Activated CD4-positive, alpha-beta memory T cell treated with anti-CD3 and anti-CD28 coated beads for 36 hours (primary cell): ENCODE measurements at places on chromosomes 7 and 10. TPM values are rescaled to one million over a fixed set of nuclear protein-coding genes. Genes with fewer than 3 reads are reported as not detected.

COL13A1 gene
- total RNA-seq, result not detected

DNA sequence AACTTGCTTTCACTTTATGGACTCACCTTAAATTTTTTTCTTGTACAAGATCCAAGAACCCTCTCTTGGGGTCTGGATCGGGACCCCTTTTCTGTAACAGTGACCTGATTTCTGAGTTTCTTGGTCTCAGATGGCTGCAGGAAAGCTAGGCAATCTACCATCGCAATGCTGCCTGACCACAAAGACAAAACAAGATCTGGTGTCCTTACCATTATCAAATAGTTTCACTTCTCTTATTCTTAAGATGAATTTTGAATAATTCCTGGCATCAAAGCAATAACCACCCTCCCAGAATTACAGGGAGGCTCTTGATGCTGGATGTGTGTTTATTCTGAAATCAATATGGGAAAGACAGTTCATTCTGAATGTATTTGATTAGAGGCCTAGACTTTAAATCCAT, 77.4 kb upstream of the FRMD4A start:
- no peak for DNase-seq

DNA sequence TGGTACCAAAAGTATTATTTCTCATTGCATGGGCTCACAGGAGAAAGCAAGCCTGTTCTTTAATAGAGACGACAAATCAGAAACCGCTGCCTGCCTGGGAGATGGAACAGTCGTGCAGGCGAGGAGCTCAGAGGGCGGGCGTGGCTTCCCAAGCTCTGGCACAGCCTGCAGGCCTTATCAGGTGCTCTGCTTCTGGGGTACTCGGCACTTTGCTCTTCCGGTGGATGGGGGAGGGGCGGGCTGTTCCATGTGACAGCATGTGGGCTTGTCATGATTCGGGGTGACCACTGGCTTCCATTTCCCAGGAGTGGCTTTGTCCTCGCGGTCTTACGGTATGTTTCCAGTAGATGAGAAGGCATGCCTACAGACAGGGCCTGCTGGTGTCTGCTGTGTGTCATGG, 228.6 kb downstream of the MGMT start:
- DNase-seq, result no peak

DNA sequence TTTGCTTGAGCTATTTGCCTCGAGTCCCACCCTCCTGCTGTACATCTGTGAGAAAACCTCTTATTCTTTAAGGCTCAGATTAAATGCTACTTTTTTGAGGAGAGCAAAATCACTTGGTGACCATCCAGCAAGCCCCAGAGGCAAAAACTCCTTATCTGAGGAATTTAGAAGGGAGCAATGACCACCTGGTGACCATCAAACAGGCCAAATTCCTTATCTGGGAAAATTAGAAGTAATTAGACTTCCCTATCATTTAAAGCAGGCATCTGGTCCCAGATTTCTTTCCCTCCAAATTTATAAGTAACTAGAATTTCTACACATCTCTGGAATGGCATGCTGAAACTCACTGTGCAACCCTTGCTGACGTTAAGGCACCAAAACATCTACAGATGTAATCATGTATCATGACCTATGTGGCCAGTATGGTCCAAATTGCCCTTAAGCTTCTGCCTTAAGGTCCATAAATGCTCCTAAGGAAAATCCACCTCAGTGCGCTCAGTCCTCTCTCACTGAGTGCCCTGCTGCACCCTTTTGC, 40.9 kb upstream of the PDLIM1 start:
- no peak for DNase-seq

RP9 gene
- total RNA-seq, result 11.6 TPM

- DNase-seq, result no peak
Measured at GRCh38 chr7:134520130-134520529, 7.2 kb upstream of the AKR1B10 start.

JAKMIP3 gene
- 0.77 TPM for total RNA-seq

SFRP5 gene
- total RNA-seq, result not detected

IRF5 gene
- total RNA-seq, result 22.9 TPM

GRCh38 chr10:71134732-71135211, 77.6 kb upstream of the UNC5B start:
- DNase-seq, result no peak

ASB10 gene
- total RNA-seq, result not detected

DNA sequence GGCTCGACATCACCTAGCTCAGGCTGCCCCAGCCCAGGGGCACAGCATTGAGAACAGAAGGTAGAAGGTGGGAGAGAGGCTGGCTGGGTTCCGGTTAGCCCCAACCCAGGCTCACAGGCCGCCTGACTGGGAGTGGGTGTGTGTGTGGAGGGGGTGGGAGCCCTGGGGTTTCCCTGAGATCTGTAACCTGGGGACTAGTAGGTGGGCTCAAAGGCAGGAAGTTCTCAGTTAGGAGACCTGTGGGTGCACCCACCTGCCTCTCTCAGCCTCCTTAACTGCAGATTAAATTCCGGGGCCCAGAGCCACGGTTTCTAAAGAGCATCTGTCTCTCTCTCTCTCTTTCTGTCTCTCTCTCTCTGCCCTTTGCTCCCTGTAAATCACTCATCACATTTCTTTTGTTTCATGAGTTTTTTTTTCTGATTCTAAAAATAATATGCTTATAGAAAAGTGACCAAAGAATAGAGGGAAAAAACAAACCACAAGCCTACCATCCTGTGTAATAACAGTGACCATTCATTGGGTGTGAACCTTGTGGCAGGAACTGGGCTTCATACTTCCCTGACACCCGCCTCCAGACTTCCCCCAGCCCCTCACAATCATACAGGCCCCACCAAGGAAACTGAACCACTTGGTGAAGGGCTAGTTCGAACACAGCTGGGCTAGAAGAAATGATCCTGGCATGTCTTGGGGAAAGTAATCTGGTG, 83.4 kb upstream of the SMNDC1 start:
- DNase-seq, result peak; percentile 65

DNA sequence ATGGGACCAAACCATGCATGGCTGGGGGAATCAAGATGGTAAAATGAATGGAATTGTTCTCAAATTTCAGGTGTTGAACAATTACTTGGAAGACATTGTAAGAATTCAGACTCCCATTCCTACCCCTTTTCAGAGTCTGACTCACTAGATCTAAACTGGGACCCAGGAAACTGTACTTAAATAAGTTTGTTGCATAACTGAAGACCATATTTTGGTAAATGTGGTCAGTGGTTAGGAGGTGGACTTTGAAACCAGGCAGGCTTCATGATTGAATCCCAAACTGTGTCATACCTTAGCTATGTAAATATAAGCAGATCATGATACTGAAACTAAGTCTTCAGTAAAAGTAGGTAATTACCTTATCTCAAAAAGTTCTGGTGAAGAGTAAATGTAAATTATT, 41.7 kb downstream of the ZWINT start:
- no peak for DNase-seq

MYO3A gene
- total RNA-seq, result not detected

- DNase-seq, result no peak
Measured at GRCh38 chr10:24255115-24255880, 46.4 kb downstream of the KIAA1217 start.

DNA sequence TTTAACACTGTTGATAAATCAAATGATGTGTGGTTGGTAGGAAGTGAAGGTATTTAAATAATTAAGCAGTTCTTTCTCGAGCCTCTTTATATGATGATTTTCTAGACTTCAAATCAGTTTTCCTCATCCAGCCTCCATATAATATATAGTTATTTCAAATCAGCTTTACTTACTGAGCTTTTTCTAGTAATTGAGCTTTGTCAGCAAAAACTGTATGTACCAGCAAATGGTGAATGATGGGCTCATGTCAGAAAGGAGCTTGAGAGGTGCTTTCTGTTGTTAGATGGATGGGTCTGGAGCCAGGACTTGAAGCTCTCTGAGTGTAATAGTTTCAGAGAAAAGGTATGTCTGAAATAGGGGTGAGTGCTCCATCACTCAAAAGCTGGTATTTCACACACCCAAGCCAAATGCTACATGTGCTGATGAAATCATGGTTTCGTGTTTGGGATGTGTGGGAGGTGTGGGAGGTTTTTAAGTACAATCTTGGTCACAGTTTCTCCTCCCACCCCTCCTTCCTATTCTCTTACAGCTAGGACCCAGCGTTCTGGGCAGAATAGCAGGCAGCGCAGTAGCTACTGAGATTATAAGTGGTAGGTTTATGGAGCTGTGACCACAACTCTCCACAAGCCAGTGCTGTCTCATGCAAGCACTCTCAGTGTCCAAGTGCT, 55.8 kb downstream of the LRMDA start:
- DNase-seq, result no peak

DNA sequence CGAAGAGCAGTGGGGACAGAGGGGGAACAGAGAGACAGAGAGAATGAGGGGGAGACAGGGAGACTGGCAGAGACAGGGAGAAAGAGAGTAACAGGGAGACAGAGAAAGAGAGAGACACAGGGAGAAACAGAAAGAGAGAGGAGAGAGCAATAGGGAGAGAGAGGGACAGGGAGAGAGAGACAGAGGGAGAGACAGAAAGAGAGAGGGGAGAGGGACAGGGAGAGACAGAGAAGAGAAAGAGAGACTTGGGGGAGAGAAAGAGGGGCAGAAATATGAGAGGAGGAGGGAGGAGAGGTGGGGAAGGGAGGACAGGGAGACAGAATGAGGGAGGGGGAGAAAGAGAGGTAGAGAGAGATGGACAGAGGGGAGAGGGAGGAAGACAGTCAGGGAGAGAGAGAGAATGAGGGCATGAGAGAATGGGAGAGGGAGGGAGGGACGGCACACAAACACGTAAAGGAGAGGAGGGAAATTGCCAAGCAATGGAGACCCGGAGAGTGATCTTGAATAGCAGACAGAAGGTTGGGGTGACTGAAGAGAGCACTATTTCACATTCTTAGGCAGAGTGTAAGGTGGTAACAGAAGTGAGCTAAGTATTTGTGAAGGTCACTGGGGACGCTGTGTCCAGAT, 33.3 kb upstream of the KCNMA1 start:
- no peak for DNase-seq

DNA sequence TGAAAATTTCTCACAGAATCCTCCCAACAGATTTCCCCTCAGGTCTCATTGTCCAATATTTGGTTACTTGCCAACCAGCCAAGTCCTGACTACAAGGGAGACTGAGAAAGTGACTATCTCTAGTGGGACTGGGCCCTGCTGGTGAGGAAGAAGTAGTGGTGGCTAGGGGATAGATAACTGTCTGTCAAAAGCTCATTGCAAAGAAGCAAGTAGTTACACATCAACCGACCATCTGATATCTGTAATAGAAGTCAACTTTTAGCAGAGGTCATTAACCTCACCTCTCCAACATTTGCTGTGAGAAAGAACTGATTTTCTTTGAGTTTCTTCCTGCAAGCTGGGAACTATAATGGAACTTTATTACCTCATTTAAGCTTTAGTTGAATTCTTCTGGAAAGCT, 15.2 kb downstream of the STAMBPL1 start:
- no peak for DNase-seq

NEUROD6 gene
- total RNA-seq, result not detected

- no peak for DNase-seq
Measured at GRCh38 chr10:4635883-4636282, 190.1 kb upstream of the AKR1E2 start.

DNA sequence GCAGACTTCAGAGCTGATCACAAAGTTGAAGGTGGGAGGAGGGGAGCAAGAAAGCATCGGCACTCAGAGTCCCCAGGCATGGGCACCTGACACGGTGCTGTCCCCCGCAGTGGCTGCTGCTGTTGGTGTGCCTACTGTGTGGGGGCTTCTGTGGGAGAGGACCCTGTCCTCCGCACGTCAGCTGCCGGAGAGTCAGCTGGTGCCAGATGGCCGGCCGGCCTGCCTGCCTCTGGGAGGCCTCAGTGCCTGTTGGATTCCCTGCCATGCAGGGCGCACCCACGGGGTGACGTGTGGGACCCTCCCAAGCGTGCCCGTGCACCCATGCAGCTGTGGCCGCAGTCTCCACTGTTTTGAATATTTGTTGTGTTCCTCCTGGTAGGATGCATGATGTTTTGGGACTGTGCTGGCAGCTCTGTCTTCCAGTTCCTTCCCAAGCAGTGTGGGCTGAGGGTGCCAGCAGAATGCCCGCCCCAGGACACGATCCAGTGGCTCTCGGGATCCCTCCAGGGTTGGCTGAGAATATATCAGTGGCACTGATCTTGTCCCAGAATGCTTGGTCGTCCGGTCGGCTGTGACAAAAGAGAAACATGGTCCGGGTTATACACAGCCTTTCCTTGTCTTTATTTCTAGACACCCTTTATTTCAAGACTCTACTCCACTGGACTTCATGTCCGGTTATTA, 185.6 kb downstream of the MGMT start:
- no peak for DNase-seq

GNGT1 gene
- total RNA-seq, result not detected
